ENCODE measurements at places on chromosomes 6 and 20.

GRCh38 chr20:37528446-37529213, 954 bp upstream of the BLCAP start:
- DNase-seq: no peak

DNA sequence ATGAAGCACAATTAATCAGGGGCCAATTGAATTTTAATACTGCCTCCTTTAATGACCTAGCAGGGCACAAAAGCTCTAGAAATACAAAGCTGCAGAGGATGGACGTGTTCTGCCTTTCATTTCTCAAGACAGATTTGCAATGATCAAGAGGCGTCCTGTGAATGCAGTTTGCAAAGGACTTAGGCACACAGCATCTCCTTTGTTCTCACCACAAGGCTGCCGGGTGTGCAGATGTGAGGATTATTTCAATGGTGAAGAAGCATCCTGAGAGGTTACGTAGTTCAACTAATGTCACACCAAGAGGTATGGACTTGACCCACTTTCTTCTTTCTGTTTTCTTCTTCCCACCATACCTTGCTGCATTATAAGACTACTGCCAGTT, 42.9 kb upstream of the SPTLC3 start:
- no peak for DNase-seq

DNA sequence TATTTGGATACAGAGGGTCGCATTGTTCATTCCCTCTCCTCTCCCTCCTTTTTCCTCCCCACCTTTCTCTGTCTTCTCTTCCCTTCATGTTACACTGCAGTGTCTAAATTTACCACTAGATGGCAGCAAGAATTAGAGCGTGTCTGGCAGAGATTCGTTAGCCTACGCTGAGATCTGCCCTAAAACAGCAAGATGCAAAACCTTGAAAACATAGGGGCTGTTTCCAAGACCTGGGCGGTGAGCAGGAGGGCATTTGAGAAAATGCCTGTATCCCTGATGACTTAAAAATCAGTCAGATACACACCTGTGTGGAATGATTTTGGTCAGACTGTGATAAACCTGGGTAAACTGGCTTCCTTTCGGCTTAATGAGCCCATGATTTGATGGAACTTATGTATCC, 101.5 kb upstream of the ISM1 start:
- peak; percentile 42 for DNase-seq

GRCh38 chr6:39221779-39222641, 7.3 kb downstream of the KCNK5 start:
- no peak for DNase-seq

DNA sequence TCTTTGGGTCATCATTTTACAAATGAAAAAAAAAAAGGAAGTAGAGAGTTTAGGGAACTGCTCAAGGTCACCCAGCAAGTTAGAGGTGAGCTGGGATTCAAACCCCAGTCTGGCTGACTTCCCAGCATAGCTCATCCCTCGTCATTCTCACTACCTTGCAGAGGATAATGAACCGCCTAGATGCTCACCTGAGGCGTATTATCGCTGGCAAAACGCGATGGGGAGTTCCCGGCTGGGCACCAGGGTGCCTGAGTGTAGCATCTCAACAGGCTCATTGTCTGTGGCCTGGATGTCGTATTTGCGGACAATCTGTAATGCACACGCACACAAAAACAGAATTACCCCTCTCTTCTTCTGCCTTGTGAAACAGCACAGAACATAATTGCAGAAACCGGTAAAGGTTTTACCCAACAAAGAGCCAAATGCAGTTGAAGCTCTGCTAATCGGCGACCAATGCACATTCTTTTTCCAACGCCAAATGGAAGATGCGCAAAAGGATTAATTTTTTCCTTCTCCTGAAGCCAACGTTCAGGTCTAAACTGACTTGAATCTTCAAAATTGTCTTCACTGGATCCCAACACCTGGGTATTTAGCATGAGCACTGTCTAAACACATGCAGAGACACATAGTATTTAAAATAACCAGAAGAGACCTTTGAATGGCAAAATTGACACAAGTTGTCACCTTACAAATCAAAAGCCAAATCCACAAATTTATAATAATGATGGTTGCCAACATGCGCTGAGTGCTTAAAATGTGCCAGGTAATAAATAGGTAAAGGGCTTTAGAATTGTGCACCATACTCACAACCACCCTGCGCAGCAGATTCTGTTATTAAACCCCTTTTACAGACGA, 16.6 kb downstream of the CYP24A1 start:
- no peak for DNase-seq

Data from BE2C (cell line).